Tibial nerve (tissue), 4 donors: ENCODE measurements at places on chromosomes 6 and 20. TPM values are rescaled to one million over a fixed set of nuclear protein-coding genes. Genes with fewer than 3 reads are reported as not detected.

TRIM15 gene
- total RNA-seq = not detected

SNAP25 gene
- 0.22 TPM for total RNA-seq

CLVS2 gene
- under 0.01 TPM for total RNA-seq

GRCh38 chr20:20503777-20504530, 136.1 kb downstream of the INSM1 start:
- DNase-seq = no peak

GRCh38 chr20:52754366-52754765, 217.8 kb upstream of the TSHZ2 start:
- DNase-seq = no peak

- no peak for DNase-seq
Measured at GRCh38 chr20:49110767-49111694, 64.9 kb downstream of the CSE1L start.

PROKR2 gene
- not detected for total RNA-seq

RHAG gene
- total RNA-seq = 2.6 TPM

- DNase-seq = no peak
Measured at GRCh38 chr20:24937579-24937978, 11.5 kb upstream of the CST7 start.

DNA sequence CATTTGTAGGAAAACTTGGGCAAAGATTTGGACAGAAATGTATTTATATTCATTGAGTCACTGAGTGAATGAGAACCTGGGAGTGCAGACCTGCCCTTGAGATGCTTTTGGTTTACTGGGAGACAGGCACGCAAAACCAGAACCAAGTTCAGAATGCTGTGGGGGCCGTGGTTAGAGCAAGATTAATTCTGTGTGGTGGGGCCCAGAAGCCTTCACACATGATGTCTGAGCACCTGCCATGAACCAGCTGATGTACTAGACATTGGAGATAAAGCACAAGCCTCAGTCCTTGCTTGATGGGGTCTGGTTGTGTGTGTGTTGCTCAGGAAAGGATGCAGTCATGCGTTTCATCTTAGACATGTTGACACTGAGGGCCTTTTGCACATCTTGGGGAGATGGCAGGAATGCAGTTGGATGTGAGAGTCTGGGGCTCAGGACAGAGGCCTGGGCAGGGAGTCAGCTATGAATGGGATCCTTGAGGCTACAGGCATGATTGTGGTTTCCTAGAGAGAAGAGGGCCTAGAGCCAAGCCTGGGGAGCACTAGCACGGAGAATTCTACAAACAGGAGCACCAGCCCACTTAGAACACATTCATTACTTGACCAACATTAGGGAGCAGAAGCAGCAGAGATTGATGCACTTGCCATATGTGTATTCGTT, 114.3 kb upstream of the TMEM181 start:
- no peak for DNase-seq

TPD52L1 gene
- 48.2 TPM for total RNA-seq

GRCh38 chr6:30533460-30534294, 22.6 kb downstream of the GNL1 start:
- no peak for DNase-seq

DNA sequence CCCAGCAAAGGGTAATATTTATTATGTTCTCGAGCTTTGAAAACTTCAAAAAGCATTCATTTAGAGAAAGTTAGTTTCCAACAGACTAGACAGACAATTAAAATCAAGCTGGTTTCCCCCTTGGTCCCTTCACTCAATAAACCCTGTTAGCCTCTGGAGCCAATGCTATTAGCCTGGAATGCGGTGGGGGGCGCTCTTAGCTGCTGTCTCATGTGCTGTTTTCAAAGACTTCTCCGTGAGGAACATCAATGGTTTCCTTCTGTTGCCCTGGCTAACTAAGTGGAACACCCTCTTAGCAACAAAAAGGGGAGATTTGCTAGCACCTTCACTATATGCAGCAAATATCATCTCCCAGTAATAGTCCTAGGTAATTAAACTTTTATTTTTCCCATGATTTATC, 86.4 kb downstream of the LY86 start:
- no peak for DNase-seq

CFAP206 gene
- not detected for total RNA-seq

- no peak for DNase-seq
Measured at GRCh38 chr6:84329077-84329476, 101.6 kb upstream of the CEP162 start.

MAPK14 gene
- 88.1 TPM for total RNA-seq

- DNase-seq = no peak
Measured at GRCh38 chr6:117463762-117464665, 18.5 kb upstream of the DCBLD1 start.

VIP gene
- total RNA-seq = 3.5 TPM

DNA sequence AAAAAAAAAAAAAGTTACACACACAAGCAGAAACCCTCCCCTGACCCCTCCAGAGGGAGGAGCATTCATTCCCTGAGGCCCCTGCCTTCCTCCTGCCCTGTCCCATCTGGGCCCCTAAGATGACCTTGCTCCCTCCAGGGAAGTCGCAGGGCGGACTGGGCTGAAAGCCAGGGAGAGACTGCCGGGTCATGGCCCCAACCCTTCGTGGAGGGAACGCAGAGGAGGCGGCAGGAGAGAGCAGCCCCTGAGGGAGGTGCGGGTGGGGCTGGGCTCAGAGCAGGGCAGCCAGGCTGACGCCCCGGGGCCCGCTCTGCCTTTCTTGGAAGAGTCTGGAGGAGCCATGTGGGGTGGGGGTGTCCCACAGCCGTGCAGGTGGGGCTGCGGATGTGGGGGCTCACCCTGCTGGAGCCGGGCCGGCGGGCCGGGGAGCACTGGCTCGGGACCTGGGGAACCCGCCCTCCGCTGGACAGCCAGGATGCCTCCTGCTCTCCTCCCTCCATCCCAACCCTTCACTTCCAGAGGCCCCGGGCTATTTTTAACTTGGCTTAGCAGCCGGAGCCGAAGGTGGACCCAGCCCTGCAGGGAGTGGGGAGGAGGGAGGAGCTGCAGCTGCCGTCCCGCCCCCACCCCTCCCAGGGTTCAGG, 15.0 kb upstream of the ABHD16B start:
- DNase-seq = no peak

TGM3 gene
- total RNA-seq = not detected

AP5S1 gene
- total RNA-seq = 20.7 TPM

- DNase-seq = no peak
Measured at GRCh38 chr6:70524721-70525286, 41.9 kb upstream of the SDHAF4 start.

- peak; percentile 24 for DNase-seq
Measured at GRCh38 chr6:18155864-18156421, 721 bp downstream of the KDM1B start.

BFSP1 gene
- 0.63 TPM for total RNA-seq

DNA sequence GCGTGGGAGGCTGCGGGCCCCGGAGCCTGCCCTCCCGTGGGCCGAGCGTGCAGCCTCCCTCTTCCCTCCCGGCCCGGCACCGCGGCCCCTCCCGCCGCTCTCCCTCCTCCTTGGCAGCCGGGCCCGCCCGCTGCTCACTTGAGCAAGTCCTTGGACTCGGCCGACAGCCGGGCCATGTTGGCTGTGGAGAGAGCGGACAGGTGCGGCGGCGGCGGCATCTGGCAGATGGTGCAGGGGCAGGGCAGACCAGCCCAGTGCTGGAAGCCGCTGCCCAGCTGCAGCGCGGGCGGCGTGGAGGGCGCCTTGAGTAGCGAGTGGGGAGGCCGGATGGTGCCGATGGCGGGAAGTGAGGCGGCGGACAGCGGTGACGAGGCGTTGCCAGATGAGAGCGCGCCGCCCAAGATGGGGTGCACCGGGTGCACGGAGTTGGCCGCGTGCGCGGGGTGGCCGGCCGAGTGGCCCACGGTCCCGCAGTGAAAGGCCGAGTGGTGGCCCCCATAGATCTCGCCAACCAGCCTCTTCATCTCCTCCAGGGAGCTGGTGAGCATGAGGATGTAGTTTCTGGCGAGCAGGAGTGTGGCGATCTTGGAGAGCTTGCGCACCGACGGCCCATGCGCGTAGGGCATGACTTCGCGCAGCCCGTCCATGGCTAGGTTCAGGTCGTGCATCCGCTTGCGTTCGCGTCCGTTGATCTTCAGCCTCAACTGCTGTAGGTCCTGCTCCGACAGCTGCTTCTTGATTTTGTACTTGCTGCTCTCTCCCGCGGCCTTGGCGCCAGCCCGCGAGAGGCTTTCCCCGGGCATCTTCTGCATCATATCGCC, 766 bp downstream of the OLIG3 start:
- DNase-seq = no peak

DDRGK1 gene
- 78.7 TPM for total RNA-seq

DNA sequence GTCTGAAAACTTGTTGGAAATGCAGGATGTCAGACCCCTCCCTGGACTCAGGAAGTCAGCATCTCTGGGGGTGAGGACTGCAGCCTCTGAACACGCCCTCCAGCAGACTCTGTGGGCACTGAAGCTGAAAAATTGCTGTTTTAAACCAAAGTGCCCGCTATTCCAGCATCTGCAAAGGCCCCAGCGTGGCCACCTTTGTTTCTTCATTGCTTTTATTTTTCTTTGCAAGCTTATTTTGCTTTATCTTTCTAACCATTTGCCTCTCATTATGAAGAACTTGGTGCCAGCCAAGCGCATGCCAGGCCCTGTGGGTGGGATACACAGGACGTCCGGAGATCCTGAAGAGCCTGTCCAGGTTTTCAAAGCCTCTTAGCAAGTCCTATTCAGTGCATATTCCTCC, 203.9 kb upstream of the CST7 start:
- no peak for DNase-seq

PI3 gene
- not detected for total RNA-seq

GRCh38 chr6:33654831-33655554, 33.9 kb downstream of the ITPR3 start:
- DNase-seq = no peak

GRCh38 chr20:44247131-44247571, at the start of gene GDAP1L1:
Gene GDAP1L1 (plus strand): TSS chr20:44247308. CDS start chr20:44247335, 27 bp downstream.
- DNase-seq = no peak
